Effector memory CD4-positive, alpha-beta T cell (primary cell): ENCODE measurements at places on chromosomes 13 and 19.

DNA sequence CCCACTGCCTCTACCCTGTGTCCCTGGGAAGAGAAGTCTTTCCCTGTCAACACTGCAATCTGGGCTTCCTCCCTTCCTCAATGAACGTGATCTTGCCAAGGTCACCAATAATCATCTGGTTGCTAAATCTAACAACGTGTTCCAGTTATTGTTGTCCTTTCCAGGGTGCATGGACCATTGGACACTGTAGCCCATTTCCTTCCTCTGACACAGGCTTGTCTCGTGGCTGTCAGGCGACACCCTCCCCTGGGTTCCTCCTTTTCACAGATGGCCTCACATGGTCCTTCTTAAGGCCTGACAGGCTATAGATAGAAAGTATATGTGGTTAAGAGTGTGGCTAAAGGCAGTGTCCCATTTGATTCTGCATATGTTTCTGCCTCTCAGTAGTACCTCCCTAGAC is 67.7 kb upstream of the STARD13 start:
- no peak overlapping the region for H3K4me3 ChIP-seq
- H3K27ac ChIP-seq, result no peak overlapping the region
- H3K4me1 ChIP-seq, result no peaks in the 10 kb centered on the region
- H3K27me3 ChIP-seq, result peaks cover 15% of the 10 kb centered on the region
- no peaks in the 10 kb centered on the region for H3K36me3 ChIP-seq
- DNase-seq, result no peak

GRCh38 chr13:73870970-73871935 is 263.0 kb downstream of the KLF12 start:
- no peak for DNase-seq
- H3K27me3 ChIP-seq, result no peaks in the 10 kb centered on the region
- no peak overlapping the region for H3K4me3 ChIP-seq
- H3K27ac ChIP-seq, result no peak overlapping the region

- peak overlapping the region; percentile 77 for H3K27ac ChIP-seq
- H3K4me3 ChIP-seq, result peak overlapping the region; percentile 69
- no peaks in the 10 kb centered on the region for H3K36me3 ChIP-seq
- H3K27me3 ChIP-seq, result no peaks in the 10 kb centered on the region
Observed at GRCh38 chr19:42132851-42133528, 744 bp upstream of the POU2F2 start.

DNA sequence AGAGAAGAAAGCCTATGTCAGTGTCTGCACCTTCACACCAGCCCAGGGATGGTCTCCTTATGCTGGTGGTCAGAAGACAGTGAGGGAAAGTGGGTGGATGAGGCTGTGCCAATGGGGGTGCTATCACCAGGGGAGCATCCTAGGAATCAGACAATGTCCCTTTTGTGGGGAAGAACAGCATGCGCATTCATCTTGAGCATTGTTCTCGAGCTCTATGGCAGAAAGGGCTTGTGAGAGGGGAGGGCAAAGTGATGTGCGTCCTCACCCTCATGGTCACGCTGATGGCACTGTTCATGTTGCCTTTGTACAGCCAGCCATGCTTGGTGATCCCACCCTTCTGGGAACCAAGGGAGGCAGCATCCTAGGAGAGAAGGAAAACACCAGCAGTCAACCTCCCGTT is 56.1 kb downstream of the DOCK9 start:
- H3K4me1 ChIP-seq, result peaks cover 5% of the 10 kb centered on the region
- no peak overlapping the region for H3K27ac ChIP-seq
- H3K36me3 ChIP-seq, result peaks cover 9% of the 10 kb centered on the region
- DNase-seq, result no peak
- no peaks in the 10 kb centered on the region for H3K27me3 ChIP-seq

- no peaks in the 10 kb centered on the region for H3K36me3 ChIP-seq
- DNase-seq, result no peak
- no peak overlapping the region for H3K27ac ChIP-seq
- no peak overlapping the region for H3K4me3 ChIP-seq
- no peaks in the 10 kb centered on the region for H3K27me3 ChIP-seq
Observed at GRCh38 chr19:56348289-56348877, 33.7 kb upstream of the ZSCAN5A start.
